Osteocyte (in vitro differentiated cells): ENCODE measurements at places on chromosomes 2 and 18. TPM values are rescaled to one million over a fixed set of nuclear protein-coding genes. Genes with fewer than 3 reads are reported as not detected.

The CYP27C1 gene
- 21.9 and 24.9 TPM in 2 replicates for total RNA-seq

The AQP12A gene
- not detected in 2 replicates for total RNA-seq

The DSC2 gene
- total RNA-seq: 1.2 and 1.6 TPM in 2 replicates

The TACR1 gene
- total RNA-seq: not detected in 2 replicates

DNA sequence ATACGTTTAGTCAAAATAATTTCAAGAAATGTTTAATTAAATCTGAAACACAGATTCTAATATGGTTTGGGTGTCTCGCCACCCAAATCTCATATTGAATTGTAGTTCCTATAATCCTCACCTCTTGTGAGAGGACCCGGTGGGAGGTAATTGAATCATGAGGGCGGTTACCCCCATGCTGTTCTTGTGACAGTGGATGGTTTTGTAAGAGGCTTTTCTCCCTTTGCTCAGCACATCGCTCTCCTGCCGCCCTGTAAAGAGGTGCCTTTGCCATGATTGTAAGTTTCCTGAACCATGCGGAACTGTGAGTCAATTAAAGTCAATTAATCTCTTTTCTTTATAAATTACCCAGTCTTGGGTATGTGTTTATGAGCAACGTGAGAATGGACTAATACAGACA, 1045.1 kb upstream of the POU3F3 start:
- no peak for DNase-seq

DNA sequence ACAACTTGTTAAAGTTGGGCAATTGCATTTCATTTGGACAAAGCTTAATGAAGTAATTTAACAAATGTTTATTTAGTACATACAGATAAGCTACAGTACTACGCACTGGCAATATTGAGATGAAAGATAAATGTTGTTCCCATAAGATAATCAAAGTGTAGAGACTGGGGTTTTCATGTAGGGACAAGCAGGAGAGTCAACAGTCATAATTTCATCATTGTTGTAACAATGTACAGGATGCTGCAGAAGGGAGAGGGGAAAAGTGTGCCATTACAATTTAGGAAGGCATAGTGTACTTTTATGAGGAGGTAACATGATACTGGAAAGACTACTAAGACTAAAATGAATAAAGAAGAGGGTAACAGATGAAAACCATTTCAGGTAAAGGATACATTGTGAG, 441.6 kb downstream of the ERBB4 start:
- DNase-seq: no peak

- DNase-seq: no peak
These were observed 232.0 kb downstream of the AGAP1 start for GRCh38 chr2:235725841-235726240.

DNA sequence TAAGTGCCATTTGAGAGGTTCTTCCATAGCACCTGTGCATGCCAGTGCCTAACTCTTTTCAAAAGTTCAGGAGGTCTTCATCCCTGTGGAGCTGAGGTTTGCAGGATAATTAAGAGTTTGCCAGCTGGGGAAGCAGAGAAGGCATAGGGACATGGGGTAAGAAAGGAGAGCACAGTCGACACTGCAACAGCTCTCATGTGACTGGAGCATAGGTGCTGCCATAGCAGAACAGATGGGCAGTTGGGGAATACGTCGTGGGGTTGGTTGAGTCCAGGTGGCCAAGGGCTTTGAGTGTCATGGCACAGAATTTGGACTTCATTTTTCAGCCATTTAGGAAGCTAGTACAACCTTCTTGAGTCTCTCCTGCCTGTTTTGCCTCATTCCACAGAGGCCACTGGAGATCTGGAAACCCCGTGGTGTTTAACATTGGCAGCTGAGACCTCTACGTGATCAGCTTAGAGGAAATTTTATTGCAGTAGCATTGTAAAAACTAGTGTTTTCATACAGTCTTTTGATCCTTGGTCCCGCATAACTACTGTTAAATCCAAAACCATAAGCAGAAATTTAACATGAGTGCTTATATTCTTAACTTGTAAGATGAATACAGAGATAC, 65.1 kb downstream of the CRIM1 start:
- DNase-seq: no peak
